ENCODE measurements at places on chromosomes 2 and 18.
A peak's percentile ranks its signal among the peaks of the same experiment; 100 is the strongest.

- no peak for DNase-seq
Measured at GRCh38 chr18:46167971-46168370, 63.8 kb downstream of the HAUS1 start.

DNA sequence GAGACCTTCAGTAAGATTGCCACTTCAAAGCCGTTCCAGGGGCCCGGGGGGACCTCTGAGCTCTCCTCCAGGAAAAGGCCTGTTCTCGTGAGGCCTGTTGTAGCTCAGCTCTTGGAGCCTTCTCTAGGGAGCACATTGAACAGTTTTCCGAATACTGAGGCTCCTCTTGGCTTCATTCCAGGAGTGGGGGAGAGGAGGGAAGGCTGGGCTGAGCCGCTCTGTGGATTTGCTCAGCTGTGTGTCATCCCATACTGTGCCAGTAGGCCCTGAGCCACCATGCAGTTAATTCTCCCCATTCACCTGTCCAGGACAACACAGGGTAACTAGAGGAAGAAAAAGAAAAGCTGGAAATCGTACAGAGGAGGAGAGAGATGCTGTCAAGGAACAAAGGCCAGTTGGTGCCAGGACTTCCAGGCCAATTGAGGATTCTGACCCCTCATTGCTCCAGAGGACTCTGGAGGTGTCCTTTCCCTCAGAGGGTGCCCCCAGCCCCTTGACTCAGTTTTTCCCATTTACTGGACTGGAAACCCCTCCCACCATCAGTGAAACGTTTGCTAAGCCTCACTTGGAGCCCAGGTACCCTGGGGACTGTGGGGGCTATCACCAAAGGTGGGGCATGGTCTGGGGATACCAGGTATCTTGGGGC is 41.4 kb downstream of the HS1BP3 start:
- DNase-seq: no peak

DNA sequence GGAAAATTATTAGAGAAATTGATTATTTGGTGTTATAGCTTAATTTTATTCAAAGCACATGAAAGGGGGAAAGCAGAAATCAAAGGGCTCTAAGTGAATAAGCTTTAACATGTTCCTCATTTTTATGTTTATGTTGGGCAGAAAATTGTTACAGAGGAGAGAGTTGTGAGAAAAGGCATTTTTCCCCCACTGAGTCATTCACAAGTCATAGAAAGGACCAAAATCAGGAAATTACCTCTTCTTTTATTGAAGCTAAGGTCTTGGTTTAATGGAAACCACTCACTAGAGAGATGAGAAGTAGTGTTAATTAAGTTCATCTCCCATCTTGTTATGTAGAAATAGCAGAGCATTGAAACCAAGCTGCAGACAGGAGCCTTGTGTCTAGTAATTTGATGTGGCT is 175.3 kb upstream of the THUMPD2 start:
- DNase-seq: no peak

- no peak for DNase-seq
Measured at GRCh38 chr2:8752385-8752784, 70.5 kb downstream of the ID2 start.

- DNase-seq: no peak
Measured at GRCh38 chr18:42976869-42977590, 138.5 kb downstream of the RIT2 start.

DNA sequence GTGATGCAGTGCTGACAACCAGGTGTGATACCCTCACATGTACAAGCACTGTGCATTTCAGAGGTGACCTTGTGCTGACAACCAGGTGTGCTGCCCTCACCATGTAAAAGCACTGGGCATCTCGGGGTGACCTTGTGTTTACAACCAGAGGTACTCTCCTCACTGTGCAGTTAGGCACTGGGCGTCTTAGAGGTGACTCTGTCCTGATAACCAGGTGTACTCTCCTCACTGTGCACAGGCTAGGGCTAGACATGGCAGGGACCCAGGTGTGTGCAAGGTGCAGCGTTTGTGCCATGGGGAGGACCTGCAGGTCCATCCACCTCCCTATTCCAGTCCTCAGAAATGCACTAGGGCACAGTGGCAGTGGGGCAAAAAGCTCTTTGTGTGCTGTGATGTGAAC is 8.5 kb upstream of the ALKAL2 start:
- DNase-seq: no peak

GRCh38 chr18:57202881-57203280 is 56.0 kb downstream of the BOD1L2 start:
- DNase-seq: no peak

DNA sequence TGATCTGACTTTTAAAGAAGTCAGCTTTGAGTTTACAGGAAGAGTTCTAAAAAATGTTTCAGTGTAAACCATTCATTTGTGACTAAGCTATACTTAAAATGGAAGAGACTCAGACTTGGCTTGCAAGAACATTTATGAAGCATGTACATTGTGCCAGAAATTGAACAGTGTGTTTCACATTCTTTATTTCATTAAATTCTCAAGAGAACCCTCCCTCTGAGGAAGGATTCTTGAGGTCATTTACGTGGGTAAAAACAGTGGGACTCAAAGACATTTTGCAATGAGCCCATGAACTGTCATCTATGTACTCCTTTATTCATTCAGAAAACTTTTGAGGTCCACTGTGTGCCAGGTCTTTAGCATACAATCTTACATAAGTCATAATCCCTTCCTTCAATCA is 143.6 kb upstream of the ZNF521 start:
- no peak for DNase-seq

GRCh38 chr18:9869715-9870430 is 15.9 kb upstream of the TXNDC2 start:
- no peak for DNase-seq

- DNase-seq: no peak
Measured at GRCh38 chr2:212114489-212114888, 424.1 kb downstream of the ERBB4 start.

DNA sequence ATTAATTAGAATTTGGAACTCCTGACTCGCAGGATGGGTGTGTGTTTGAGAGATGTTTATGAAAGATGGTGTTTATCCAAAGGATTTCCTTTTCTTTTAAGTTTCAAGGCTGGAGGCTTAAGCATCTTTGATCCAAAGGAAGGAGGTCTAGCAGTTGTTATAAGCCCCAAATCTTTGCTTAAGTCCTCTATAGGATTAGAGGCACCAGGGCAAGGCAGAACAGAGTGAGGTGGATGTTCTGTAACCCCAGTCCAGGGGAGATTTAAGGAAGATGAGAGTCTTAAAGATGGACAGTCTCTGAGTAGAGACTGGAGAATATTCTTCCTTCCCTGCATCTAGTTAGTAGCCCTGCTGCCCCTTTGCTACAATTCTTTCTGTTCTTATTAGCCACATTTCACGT is 17.5 kb downstream of the LBH start:
- DNase-seq: no peak

DNA sequence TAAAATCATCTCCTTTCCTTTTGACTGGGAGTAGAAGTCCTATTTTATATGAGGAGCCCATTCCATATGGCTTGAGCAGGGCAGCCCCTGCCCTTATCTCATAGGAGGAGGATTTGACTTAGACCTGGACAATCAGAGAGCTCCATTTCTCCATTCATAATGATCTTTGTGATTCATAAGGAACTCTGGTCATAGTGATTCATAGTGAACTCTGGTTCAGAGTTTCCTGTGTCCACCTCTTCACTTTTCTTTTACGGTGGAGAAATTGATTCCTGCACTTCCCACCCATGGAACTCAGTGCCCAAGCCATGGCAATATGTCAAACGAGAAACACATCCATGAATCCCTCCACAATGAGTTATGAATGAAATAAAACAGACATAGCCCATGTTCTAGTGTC is 12.8 kb upstream of the MYO3B start:
- DNase-seq: no peak

DNA sequence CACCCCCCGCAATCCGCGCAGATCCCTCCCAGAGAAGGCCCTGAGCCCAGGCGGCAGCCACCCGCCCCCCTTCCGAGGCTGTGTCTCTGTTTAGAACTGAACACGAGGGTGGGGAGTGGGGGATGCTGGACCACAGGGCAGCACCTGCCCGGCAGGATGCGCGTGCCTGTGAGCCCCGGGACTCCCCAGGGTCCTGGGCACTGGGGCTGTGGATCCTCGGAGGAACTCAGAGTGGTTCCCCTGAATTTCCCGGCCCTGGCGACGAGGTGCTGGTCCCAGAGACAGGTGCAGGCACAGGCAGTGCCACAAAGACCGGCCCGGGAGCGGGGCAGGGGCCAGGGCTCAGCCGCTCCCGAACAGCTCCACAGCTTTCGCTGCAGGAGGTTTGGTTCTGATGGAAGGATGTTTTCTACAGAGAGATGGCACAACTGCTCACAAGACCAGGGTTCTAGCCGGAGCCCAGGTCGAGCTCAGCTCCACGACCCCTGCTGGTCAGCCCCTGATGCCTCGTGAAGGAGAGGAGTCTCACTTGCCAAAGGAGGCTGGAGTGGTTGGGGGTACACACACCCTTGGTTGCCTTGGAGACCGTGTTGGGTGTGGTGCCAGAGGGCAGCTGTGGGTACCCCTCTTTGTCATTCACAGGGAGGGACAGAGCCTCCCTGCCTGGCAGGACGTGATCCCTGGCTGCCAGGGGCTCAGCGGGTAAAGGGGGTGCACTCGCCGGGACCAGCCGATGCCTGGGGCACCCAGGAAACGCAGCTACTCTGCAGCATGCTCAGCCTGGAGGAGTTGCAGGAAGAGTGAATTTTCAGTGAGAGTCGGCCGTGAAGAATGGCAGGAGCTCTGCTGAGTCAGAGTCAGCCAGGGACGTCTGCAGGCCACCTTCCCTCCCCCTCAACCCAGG is 4.4 kb upstream of the NEU4 start:
- no peak for DNase-seq

- no peak for DNase-seq
Measured at GRCh38 chr2:156398176-156398575, 38.0 kb upstream of the GPD2 start.

DNA sequence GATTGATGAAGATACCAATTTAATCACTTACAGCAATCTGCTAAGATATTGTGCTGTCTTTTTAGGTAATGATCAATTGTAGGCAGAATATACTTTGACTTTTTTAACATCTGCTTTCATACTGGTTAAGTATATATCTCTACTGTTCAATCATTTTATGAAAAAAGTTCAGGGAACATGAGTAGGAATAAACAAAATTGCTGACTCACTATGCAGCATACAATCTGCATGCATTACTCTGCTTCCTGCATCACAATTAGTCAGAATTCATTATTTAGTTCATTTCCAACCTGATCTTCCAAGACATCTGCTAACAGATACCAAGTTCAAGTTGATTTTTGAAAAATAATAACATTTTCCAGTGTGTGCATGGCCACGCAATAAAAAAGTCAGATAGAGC is 1430.4 kb upstream of the LRRTM1 start:
- no peak for DNase-seq

GRCh38 chr2:393711-394696 is 106.1 kb upstream of the ALKAL2 start:
- DNase-seq: peak; percentile 24

- DNase-seq: no peak
Measured at GRCh38 chr2:239108459-239108858, 260.6 kb downstream of the TWIST2 start.

GRCh38 chr2:114083717-114084387 is 194.0 kb downstream of the ACTR3 start:
- no peak for DNase-seq

DNA sequence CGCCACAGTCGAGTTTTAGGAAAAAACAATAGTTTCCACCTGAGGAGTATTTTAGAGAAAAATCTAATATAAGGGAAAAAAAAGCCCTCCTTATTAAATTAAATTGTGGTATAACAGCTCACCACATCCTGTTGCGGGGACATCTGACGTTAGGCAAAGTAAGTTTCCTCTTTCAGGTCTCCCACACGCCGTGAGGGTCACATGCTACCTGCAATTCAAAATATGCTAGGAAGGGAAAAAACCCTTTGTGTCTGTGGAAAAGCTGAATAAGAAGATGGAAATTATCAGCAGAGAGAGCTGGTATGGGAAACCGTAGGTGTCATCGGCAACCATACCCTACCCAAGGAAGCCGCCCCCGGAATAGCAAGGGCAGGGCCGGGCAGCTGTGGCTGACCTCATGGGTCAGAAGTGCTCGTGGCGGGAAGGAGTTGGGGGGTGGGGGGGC is 128.0 kb downstream of the NFATC1 start:
- no peak for DNase-seq

DNA sequence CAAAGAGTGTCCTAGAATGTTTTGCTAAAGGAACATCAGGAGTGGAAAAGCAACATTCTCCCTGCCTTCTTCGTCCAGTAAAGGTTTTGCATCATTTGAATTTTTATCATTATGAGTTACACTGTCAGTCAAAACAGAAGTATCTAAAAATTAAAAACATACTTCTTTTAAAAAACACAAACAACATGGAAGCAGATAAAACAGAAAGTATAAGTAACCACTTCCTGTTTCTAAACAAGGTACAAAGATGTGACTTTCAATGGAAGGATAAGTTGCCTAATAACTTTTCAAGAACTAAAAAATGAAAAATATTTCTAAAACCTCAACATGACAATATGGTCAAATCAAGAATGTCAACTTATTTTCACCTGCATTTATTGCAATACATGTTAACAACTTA is 158.2 kb downstream of the STK39 start:
- DNase-seq: no peak

DNA sequence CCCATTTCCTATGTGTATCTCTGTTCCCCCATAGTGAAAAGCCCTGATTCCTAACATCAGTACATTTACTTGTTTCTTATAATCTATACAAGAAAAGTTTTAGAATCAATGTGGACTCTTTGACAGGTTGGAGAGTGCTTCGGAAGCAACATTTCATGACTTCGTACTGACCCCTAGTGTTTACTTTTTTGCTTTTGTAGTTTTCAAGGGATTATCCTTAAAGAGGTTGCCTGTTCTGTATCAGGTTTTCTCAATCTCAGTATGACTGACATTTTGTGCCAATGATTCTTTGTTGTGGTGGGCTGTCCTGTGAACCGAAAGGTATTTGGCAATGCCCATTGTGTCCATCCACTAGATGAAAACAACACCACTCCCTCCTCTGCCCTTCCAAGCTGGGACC is 43.3 kb upstream of the SERPINB2 start:
- DNase-seq: peak; percentile 13

DNA sequence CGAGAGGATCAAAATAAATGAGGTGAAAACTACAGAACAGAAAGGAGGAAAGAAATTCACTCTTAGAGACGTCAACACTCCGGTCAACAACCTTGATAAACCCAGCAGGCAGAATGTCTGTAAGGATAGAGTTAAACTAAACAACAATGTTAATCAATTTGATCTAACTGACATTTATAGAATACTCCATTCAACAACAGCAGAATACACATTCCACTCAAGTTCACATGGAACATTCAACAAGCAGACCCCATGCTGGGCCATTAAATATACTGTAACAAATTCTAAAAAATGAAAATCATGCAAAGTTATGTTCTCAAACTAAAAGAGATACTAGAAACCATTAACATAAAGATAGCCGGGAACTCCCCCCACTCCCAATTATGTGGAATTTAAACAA is 41.8 kb downstream of the FAM210A start:
- DNase-seq: no peak
